Esophagus squamous epithelium (tissue), 5 donors: ENCODE measurements at places on chromosomes 7 and 10.

GRCh38 chr7:37379546-37380277 lies 69.0 kb downstream of the ELMO1 start:
- no peak for DNase-seq

DNA sequence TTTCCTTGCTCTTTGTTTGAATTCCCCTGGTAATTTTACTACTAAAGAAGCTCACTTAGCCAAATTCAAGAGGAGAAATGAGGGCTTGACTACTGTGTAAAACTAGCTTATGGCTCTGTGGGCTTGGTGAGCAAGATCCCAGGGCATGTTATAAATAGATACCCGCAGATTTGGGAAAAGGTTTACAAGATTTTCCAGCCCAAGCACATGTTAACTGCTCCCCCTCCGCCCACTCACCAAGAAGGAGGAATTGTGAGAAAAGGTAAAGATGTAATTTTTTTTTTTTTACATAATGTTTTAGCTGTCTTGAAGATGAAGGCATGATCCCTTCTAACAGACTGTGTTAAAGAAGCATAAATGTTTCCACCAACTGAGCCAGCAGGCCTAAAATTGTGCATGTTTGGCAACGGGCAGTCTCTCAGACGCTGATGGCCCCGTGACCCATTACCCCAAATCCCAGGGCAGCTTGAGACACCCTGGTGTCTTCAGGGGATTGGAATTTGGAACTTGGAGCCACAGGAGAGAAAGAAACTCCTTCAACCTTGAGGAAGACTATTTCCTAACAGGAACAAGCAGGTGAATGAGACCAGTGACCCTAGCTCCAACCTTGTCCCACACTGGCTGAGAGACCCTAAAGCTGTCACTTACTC lies 429.8 kb upstream of the CELF2 start:
- DNase-seq, result no peak

DNA sequence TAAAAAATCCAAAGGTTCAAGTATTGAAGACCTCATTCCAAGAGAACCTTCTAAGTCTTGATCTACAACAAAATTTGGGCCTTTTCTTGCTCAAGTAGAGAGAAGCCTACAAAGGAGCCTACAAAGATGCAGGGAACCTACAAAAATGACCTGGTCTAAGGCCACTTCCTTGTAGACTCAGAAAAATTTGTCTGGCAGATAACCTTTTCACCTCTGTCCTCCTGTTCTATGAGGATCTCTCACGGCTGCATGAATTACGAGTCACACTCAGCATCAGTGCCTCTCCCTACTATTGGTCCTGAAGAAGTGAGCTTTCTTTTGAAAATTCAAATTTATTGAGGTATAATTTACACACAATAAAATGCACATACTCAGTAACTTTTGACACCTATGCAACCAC lies 29.3 kb downstream of the CCNJ start:
- DNase-seq, result no peak

- no peak for DNase-seq
These were observed 13.5 kb upstream of the TSPAN13 start for GRCh38 chr7:16739863-16740622.

DNA sequence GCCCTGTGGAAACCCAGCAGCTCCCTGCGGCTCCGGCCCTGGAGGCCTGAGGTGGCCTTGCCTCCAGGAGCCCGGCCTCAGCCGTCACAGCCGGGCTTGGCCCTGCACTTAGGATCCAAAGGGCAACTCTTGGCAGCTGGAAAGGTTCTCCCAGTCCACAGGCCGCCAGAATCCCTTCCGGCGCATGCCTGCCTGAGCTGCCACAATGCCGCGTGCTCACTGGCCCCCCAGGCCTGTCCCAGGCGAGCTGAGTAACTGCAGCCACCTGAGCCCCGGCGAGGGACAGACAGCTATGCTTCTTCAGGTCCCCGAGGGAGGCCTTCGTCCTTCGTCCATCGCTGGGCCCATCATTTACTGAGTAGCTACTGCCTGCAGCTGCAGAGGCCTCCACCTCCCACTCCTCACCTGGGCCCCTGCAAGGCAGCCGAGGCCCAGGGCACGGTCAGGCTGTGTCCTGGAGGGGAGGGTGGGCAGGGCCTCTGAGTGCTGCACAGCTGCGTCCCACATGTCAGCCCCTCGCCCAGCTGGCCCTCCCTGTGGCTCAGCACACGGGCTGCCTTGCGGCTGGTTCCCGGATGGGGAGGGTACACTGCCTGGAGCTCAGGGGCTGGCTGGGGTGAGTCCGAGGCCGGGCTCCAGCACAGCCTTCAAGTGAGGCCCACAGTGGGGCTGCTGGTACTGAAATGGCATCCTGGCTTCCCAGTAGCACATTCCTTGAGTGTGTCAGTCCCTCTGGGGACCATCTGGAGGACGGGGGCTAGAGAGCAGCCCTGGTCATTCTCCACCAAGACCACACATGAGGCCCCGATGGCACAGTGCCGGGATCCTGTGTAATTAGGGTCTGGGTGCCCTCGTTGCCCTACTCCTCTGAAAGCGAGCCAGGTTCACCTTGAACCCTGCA lies 172.5 kb downstream of the ELFN1 start:
- no peak for DNase-seq

DNA sequence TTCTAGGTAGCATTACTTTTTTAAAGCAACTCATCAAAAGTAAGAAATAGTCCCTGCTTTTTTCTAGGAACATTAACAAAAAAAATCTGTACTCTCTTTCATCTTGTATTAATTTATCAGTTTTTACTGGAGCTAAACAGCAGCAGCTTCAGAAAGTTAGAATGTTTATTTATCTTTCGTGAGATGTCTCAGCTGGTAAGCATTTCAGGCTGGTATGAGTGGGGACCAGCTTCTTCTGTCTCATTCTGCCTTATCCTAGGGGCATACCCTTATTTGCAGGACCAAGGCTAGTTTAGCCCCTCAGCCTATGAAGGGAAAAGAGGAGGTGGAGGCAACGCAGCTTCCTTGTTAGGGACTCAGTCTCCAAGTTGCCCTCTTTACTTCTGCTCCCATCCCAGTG lies 35.1 kb downstream of the LANCL2 start:
- DNase-seq, result no peak

GRCh38 chr7:40694991-40695390 lies 560.2 kb downstream of the SUGCT start:
- DNase-seq, result no peak

DNA sequence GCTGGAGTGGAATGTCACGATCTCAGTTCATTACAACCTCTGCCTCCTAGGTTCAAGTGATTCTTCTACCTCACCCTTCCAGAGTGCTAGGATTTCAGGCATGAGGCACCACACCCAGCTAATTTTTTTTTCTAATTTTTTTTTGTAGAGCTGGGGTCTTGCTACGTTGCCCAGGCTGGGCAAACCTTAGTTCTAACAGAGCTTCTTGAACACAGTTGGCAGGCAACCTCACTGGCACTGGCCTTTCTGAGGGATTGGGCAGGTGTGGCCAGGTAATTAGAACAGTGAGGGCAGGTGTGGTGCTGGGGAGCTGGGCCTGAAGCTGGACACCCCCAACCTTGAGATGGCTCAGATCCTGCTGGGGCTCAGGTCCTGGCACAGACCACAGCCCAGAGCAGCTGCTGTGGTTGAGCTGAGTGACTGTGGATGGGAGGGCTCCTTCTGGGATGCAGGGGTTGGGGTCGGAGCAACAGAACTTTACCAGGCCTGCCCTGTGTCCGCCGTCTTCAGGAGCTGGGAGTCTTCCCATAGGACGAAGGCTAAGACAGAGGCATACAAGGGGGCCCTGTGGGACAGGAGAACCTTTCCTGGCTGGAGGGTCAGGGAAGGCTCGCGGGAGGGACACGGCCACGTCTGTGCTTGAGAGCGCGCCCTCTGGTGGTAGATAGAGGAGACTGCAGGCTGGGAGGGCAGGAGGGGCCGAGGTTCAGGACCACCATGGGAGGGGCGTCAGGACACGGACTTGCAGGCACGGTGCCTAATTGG lies 48.2 kb downstream of the COL26A1 start:
- no peak for DNase-seq

- DNase-seq, result no peak
These were observed 144.6 kb downstream of the NRCAM start for GRCh38 chr7:108311446-108312168.

DNA sequence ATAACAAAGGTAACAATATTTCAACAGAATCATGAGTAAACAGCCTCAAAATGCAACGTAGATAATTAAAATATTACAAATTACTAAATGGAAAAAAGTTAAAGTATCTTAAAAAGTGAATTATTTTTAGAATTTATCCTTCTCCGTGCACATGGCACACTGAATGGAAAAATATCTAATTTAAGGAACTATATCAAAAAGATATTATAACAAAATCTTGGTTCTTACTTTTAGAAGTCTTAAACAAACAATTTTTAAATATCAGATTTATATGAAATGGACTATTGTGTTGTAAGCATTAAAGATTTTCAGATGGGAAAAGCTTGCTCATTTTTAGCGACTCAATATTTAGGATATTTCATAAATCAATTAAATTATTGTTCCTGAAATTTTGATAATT lies 72.0 kb downstream of the AGMO start:
- DNase-seq, result no peak

- DNase-seq, result no peak
These were observed 21.2 kb downstream of the BPGM start for GRCh38 chr7:134667899-134668298.

DNA sequence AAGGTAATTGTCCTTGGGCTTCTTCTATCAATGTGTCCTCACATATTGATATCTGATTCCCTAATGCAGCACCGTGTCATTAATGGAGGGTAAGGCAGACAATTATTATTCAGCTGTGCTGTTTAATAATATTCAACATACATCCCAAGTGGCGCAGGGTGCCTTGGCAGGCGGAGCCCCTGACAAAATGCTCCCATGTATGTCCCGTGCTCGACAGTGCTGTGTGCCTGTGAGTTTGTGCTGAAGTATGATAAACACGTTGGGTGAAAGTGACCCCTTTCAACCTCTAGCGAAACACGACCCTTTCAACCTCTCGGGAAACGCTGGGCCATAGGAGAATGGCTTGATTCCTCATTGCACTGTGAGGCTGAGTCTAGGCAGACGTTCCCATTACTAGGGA lies 31.3 kb downstream of the PFKP start:
- DNase-seq, result no peak

DNA sequence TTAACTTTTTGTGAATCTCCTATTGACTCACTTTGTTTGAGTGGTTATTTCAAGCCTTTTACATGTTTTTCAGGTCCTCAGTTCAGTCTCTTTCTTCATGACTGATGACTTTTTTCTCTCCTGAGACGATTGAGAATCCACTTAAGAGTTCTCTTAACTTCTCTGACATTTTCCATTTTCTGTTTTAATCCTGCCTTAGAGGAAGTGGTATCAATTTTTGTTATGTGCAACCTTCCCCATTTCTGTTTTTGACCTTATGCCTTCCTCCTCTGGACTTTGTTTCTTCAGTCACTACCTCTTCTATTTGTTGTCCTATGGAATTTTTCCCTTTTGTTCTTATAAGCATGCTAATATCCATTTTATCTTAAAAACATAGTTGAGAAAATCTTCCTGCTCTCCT lies 2.4 kb downstream of the PSMC2 start:
- DNase-seq, result no peak

DNA sequence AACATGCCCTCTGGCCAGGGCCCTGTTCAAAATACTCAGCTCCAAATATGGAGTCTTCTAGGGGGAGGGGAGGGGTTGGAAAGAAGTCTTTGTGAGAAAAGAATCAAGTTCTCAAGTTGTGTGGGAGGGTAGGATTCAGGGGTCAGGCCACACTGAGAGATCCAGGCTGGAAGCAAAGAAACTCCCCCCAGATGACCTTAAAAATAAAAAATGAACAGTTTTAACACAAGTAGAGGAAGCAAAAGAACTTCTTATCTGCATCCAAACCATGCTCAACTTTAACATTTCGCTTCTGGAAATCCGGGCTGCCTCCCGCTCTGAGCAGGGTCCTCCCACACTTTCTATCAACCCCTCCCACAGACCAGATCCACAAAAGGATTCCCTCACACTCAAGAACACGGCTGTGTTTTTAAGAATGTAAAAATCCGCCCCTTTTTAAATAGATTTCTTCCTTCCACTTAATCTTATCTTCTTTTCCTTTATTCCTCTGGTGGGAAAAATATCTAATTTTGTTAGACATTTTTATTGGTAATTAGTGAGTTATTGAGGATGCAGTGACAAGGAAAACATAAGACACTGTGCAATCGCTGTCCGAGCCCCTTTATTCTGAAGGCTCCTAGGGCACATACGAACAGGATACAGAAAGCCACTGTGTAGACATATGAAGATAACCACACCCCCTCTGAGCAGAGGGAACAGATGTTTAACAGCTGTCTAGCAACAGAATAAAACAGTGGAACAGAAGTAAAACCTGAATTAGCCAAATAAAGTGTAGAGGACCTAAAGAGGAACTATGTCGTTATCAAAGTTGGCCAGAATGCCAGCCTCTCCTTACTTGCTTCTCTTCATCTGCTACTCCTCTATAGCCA lies 43.8 kb downstream of the CYTH3 start:
- no peak for DNase-seq

DNA sequence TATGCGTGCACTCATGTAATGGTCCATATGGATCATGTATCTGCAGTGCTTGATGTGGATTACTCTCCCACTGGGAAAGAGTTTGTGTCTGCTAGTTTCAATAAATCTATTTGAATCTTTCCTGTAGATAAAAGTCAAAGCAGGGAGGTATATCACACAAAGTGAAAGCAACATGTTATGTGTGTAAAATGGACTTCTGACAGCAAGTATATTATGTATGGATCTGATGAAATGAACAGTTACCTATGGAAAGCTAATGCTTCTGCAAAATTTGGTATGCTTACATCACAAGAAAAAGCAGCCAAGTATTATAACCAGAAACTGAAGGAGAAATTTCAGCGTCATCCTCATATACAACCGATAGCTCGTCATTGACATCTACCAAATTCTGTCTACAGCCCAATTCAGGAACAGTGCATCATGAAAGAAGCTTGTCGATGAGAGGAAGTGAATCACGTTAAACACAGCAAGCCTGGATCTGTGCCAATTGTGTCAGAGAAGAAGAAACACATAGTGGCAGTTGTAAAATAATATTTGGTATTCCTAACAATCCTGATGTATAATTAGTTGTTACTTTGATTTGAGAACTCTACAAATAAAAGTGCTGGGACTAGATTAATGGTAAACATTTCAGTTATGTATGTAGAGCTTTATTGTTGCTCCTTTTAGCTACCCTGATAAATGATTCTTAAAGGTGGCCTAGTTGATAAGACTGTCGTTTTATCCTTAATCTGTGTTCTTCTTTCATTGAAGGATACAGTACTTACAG lies 14.2 kb upstream of the SYPL1 start:
- no peak for DNase-seq

GRCh38 chr7:39697483-39697882 lies 74.1 kb downstream of the RALA start:
- DNase-seq, result no peak

DNA sequence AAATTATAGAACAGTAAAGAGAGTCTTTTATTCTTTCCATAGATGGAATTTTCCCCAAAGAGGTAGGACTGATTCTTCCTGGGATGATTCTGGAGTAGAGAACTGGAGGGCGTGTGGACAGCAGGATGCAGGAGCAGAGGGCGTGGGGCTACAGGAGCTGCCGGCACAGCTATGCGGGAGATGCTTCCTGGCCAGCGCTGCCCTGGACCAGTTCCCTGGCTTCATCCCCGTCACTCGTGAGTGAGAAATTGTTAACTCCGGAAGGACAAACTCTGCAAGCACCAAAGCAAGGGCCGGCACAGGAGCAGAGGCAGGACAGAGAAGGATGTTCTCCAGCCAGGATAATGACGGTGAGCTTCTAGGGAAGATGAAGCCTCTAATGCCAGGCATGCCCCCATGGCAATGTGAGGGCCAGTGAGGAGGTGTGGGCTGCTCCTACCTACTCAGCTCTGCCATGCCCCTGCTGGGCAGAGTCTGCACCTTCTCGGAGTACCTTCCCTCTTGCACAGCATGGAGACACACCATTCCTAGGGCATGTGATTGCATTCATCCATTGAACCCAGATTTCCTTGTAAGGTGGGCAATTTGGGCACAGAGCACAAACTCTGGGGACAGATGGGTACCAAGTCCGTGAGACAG lies 760.9 kb upstream of the IGFBP3 start:
- no peak for DNase-seq
